ENCODE measurements at places on chromosomes 13 and 19.

- no peak for DNase-seq
Measured at GRCh38 chr13:110961959-110962358, 47.1 kb upstream of the ANKRD10 start.

DNA sequence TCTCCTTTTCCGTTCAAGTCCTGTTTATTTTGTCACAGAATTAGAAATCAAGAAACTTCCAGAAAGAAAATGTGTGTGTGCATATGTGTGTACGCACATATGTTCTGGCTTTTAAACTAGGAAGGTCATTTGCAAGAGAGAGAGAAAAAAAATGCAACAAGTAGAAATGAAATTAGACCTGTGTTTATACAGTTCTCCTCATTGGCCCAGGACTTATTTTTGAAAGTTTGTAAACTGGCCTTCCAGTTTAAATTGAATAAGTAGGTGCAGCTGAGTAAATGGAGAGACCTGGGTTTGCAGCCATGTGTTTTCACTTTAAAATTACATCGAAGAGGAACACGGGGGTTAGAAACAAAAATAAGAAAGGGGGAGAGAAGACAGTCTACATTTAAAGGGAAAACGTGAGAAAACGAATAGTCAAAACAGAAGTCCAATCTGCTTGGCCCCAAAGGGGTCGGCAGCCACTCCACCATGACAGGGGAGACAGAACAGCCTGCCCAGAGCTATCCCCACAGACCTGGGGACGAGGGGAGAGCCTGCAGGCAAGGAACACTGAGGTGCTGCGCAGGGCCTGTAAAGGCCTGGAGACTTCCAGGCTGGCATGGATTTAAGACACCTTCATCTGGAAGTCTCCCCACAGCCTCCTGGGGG, 216.8 kb upstream of the MAB21L1 start:
- no peak for DNase-seq

- no peak for DNase-seq
Measured at GRCh38 chr13:43766725-43767124, 20.0 kb downstream of the ENOX1 start.

DNA sequence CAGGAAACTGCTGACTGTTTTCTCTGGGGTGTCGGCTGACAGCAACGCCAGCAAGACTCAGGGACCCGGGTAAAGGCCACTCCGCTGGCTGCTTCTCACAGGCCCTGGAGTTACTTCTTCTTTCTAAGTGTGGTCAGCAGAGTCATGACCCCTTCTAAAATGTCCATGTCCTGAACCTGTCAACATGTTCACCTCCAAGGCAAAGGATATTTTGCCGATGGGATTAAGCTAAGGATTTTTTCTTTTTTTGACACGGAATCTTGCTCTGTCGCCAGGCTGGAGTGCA, 7.9 kb downstream of the PEX11G start:
- no peak for DNase-seq

DNA sequence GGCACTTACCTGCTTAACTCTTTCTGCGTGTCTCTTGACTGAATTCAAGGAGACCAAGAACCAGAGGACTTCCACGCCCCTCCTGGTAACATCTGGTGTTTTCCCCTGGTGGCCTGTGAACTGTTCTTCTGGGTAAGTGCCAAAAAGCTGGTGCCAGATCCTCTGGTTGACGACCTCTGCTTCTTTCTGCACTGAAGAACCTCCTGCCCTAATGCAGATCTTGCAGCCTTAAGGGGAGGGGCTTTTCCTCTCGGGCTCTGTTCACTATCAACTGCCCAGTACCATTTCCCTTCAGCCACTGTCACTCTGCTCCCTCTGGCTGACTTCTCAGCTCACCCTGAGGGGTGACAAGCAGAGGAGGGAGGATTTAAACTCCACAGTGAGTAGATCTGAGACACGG, 6.1 kb upstream of the ERVV-1 start:
- no peak for DNase-seq

DNA sequence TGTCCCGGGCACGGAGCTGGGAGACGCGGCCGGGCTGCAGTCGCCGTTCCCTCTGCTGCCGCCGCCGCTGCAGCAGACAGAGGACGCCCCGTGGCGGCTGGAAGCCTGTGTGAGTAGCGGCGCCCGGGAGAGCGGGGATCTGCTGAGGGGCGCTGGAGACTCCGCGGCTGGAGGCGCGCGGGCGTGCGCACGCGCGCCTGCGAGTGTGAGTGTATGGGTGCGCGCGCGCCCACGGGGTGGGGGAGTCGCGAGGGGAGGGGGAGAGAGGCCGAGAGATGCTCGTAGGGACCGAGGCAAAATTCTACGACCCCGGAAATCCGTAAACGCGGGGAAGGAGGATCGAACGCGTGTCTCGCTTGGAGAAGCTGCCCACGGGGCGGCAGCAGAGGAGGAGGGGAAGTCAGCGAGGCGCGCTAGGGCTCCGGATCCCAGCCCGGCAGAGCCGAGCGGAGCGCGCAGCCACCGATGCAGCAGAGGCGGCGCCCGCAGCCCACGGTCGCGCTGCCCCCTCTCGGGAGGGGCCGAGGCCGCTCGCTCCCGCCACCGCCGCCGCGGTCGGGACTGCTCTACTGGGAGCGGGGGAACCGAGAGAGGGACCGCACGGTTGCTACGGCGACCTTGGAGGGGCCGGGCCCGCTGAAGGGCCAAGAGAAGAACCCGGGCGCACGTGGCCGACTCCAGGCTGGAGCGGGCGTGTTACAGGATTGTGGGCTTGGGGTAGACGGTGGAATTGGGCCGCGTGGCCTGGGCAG, at the start of gene ENOX1:
ENOX1 (minus strand) TSS at position 207 of the 752 bp plus-strand sequence.
- peak; percentile 71 for DNase-seq

GRCh38 chr19:49290517-49290916, 34.5 kb downstream of the SLC6A16 start:
- DNase-seq = no peak

- no peak for DNase-seq
Measured at GRCh38 chr13:97975280-97975847, 21.9 kb downstream of the IPO5 start.

GRCh38 chr13:97944396-97945029, 9.0 kb upstream of the IPO5 start:
- no peak for DNase-seq

DNA sequence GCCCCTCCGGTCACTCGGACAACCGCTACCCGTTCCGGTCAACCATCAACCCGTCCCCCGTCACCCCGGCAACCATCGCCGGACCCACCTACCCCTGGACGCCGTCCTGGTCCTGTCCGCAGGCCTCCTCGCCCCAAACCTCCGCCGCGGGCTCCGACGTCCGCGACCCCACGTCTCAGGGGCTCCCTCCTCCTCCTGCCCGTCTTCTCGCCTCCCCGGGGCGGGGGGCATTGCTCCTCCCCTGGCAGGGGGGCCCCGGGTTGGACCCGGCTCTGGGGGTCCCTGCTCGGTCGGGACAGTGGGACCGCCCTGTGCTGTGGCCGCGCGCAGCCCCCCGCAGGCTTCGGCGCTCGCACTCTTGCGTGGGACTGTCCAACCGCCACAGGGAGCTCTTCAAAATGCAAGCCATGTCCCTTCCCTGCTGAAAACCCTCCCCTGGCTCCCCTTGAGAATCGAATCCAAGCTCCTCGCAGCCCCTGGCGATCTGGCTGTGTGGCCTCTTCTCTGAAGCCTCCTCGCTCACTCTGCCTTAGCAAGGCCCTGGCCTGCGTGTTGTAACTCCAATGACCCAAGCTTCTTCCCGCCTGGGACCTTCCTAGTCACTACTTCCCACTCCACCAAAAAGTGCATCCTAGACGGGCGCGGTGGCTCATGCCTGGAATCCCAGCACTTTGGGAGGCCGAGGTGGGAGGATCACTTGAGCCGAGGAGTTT, 8.4 kb downstream of the EPHX3 start:
- DNase-seq = no peak

DNA sequence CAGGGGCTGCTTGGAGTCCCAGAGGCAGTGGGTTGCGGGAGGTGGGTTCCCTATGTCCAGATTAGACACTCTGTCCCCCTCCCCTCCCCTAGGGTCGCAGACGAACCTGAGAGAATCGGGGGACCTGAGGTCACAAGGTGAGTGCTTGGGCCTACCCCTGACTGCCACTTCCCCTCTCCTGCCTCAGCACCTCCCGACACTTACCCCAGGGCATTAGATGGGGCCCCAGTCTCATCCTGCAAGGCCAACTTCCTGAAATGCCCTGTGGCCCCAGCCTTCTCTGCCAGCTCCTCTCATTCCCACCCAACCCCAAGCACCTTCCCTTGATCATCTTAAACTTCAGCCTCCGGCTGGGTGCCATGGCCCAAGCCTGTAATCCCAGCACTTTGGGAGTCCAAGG, 23.0 kb downstream of the CKM start:
- no peak for DNase-seq

DNA sequence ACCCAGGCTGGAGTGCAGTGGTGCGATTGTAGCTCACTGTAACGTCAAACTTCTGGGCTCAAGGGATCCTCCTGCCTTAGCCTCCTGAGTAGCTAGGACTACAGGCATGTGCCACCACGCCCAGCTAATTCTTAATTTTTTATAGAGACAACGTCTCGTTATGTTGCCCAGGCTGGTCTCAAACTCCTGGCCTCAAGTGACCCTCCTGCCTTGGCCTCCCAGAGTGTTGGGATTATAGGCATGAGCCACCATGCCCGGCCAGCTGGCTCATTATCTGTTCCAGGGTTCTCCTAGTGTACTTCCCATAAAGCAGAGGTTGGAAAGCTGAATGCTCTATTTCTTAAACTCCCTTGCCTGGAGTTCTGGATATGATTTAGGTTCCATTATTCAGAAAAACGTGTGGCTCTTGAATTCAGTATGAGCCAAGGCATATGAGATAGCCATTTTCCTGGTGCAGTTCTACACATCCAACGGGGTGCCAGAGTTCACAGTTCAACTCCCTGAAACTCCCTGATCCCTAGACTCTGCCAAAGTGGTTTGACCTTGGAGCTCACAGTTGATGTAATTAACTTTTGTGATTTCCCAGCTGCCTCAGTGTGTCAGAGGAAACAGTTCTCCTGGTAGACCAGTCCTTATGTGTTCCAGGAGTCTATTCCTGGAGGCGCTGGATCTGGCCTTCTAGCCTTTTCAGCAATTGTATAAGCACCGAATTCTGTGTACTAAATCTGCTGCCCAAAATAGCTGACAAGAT, 21.6 kb downstream of the GPR183 start:
- no peak for DNase-seq

DNA sequence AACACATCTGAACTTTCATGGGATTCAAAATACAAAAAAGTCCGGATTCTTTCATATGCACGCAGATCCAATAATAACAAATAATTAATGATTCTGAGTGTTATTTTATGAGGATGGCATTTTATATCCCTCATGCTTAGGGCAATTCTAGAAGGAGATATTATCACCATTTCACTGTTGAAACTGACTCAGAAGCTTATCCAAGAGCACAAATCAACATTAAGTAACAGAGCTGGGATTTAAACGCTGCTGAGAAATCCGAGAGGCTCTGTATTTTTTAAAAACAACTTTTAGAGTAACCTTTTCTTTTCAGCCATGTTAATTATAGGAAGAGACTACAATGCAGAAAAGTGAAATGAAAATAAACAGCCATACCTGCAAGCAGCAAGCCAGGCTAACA, 30.3 kb downstream of the ATP7B start:
- DNase-seq = no peak

- no peak for DNase-seq
Measured at GRCh38 chr13:110648146-110648819, 32.9 kb downstream of the NAXD start.

DNA sequence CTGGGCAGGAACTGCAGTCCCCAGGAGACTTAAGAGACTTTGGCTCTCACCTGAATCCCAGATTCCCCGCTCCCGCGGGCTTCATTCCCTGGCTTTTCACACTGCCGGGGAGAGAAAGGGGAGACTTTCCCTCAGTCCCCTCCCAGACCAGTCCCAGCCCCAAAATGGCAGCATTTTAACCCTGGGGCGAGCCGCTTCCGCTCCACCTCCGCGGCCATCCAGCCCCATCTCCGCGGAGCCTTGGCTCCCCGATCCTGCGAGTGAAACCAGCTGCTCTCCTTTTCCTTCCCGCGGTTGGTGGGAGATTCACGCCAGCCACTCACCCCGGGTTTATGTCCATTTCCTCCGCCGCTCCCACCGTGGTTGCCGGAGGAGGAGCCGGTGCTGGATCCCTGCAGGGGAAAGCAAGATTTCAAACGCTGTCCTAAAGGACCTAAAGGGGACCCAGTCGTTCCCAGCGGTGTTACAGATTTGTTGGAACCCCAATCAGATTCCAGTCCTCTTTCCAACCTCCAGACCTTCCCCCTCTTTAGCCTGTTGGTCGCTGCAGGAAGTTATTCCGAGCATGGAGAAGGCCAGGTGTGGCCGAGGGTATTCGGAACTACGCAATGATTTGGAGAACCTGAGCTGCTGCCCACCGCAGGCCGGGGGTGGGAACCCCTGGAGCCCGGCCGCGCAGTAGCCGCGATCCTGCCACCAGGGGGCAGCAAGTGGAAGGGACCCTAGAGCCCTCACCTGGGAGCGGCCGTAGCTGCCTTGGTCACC, 3.4 kb downstream of the DMKN start:
- peak; percentile 33 for DNase-seq

- no peak for DNase-seq
Measured at GRCh38 chr13:51638216-51638871, 54.1 kb downstream of the WDFY2 start.

DNA sequence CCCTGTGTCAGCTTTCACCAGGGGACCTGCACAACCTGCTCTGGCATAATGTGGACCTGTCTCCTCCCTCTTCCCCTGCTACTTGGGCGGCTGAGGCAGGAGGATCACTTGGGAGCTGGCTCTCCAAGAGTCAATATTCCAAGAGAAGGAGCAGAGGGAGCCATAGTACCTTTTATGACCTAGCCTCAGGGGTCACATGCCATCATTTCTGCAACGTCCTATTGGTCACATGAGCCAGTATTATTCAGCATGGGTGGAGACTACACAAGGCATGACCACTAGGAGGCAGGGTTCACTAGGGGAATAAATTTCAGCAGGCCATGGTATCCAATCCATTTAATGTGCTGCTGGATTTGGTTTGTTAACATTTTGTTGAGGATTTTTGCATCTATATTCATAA, 12.0 kb upstream of the SHFL start:
- peak; percentile 37 for DNase-seq

- DNase-seq = no peak
Measured at GRCh38 chr19:48989701-48990291, 3.3 kb downstream of the GYS1 start.

All from lung microvascular endothelial cell (primary cell).